T1000 (cell line): ENCODE measurements at places on chromosomes 13 and 19.
A peak's percentile ranks its signal among the peaks of the same experiment; 100 is the strongest.

- no peak for DNase-seq
Observed at GRCh38 chr13:79442221-79442620, 36.2 kb upstream of the RBM26 start.

DNA sequence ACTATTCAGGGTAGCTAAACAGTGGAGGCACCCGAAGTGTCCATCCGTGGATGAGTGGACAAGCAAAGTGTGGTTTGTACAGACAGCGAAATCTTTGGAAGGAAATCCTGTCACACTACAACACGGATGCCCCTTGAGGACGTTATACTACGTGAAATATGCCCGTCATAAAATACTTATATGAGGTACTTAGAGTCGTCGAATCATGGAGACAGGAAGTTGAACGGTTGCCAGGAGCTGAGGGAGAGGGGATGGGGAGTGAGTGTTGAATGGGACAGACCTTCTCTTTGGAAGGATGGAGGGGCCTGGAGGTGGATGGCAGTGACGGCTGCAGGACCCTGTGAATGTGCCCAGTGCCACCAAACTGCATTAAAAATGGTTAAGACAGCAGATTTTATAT, 11.6 kb downstream of the ATP4B start:
- DNase-seq, result no peak

GRCh38 chr19:37519890-37520289, 13.2 kb downstream of the ZNF793 start:
- peak; percentile 86 for DNase-seq

- no peak for DNase-seq
Observed at GRCh38 chr19:6412447-6413091, 12.0 kb downstream of the KHSRP start.

- DNase-seq, result peak; percentile 74
Observed at GRCh38 chr19:38003438-38004185, 96.6 kb downstream of the SIPA1L3 start.

DNA sequence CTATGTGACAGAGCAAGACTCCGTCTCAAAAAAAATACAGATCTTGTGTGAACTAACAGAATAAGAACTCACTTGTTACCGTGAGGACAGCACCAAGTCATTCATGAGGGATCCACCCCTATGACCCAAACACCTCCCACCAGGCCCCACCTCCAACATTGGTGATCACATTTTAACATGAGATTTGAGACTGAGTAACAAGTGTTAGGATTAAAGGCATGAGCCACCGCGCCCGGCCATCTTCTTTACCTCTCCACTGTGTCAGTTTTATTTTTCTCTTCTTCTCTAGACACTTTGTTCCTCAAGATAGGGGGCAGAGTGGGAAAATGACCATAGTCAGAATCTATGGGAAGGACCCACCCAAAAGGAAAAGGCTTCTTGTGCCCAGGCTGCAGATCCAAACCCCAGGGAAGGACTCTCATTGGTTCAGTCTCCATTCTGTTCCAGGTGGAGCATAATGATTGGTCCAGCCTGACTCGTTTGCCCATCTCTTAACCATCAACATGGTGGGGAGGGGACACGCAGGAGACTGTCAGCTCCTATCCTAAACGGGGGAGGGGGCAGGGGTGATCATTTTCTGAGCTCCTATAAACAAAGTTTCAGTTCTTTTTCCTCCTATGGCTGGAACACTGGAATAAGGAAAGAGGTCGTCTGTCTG, 1.3 kb upstream of the CALM3 start:
- no peak for DNase-seq

DNA sequence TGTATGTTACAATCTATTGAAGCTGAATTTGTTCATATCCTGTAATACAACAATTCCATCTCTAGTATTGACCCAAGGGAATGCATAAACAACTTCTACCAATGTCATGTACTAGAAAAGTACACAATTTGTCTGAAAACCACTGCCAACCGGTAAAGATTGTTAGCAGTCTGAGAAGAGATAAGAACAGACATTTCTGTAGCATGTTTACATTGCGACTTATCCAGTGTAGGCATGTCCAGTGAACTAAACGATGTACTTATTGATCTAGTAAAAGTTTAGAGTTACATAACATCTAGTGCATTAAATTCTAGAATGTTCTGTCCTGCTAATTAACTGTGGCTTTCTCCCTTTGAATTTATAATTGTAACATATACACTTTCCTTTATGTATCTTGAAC, 425.9 kb downstream of the SLITRK6 start:
- DNase-seq, result no peak

GRCh38 chr19:10660346-10660745, 6.2 kb downstream of the ILF3 start:
- no peak for DNase-seq

DNA sequence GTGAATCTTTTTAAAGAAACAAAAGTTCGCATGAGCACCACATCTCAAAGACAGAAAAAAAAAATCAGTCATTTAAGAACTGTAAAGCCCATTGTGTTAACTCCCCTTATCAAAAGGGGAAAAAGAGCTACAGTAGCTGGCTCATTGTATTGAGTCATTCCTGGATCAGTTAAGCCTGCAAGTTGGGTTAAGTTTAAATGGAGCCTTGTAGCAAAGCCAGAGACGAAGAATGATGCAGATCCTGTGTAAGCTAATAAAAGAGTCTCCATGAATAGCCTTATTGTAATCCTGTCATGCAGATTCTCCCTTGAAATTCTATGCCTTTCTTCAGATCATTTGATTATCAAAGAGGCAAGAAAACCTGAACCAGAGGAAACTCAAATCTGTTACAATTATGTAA, 83.8 kb downstream of the CRYL1 start:
- DNase-seq, result no peak

DNA sequence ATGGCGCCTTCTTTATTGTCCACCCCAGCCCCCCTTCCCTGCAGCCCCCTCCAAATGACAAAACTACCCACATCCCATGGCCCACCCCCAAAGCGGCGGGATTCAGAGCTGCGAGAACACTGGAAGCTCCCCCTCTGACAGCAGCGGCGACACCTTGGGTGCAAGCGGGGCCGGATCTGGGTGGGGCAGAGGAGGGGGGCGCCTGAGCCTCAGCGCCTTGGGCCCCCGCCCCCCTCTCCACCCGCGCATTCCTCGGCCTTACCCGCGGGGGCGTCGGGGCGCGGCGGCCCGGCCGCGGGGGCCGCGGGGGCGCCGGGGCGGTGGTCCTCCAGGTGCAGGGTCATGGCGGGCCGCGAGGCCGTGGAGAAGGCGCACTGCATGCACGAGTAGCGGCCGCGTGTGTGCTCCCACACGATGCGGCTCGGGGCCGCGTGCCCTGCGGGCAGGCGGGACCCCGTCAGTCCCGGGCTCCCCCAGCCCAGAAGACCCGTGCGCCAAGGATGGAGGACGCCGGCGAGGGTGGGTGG, 3.3 kb downstream of the ZNF414 start:
- no peak for DNase-seq

DNA sequence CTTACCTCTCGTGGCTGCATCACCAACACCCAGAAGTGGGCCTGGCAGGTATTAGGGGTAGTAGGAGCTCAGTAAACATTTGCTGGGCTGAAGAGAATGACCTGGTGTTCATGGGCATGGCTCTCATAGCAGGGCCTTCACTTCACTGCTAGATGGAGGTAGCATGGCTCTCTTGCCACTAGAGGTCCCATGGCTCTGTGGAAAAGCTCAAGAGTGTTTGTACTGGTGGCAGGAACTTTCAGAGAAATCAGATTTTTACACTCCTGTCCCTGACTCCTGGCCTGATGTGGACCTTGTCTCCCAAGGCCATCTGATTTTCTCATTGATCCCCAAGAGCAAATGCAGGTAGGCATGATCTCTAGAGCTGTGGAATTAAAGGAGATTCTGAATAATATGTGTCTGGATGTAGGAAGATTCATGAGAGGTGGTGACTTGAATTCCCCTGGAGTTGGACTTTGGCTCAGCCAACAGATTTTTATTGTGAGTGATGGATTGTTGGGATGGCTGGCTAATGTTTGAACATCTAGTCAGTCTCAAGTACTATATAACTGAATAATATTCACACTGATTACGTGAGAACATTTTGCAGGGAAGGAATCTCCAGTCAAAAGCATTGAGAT, 5.7 kb downstream of the ZNF574 start:
- no peak for DNase-seq

GRCh38 chr13:22690756-22691155, 490.0 kb upstream of the SGCG start:
- no peak for DNase-seq

GRCh38 chr19:52734331-52734892, 432 bp downstream of the ZNF611 start:
- DNase-seq, result no peak

- peak; percentile 87 for DNase-seq
Observed at GRCh38 chr19:35879770-35880317, 11.5 kb downstream of the APLP1 start.

DNA sequence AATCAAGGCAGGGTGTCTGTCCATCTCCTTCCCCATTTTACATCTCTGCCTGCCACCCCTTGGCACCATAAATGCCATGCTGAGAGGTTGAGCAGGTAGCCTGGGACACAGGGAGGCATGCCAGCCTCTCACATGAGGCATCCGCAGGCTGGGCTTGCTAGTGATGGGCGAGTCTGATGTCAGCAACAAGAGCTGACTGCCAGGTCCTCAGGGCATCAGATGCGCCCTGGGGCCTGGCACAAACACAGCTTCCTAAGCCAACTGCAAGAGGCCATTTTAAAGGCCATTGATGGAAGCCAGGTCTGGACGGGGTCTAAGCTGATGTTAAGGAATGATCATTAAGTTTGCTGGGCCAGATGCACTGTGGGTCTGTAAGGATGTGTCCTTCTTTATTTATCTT, 34.6 kb downstream of the MYH14 start:
- DNase-seq, result no peak

DNA sequence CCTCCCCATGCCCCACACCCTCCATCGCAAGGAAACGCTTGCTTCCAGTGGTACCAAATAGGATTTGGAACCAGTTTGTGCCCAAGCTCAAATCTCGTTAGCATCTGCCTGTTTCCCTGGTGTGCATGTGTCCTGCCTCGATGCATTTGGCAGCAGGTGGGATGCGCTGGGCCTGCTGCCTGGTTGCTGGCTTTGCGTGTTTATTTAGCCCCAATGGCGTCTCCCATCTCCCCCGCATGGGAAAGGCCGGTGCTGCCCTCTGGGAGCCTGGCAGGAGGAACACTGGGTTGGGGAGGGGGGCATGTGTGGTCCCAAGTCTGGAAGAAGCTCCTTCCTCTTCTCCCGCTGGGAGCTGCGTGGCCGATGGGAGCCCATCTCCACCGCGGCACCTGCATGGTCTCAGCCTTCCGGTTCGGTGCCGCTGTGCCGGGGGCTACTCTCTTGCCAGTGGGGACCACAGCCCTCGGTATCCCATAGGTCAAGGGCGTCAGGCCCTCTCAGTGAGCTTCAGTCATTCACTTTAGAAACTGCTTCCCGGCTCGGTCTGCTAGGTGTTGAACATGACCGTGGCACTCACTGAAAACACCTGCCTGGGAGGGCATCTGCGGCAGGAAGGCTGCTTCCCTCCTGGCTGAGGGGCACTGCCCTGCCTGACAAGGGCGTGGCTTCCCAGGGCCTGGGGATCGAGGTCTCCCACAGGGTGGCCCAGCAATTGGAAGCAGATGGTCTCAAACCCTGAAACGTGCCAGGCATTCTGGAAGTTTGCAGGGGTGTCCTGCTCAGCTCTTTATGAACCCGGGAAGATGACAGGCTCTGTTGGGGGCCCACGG, 11.8 kb upstream of the F7 start:
- no peak for DNase-seq

DNA sequence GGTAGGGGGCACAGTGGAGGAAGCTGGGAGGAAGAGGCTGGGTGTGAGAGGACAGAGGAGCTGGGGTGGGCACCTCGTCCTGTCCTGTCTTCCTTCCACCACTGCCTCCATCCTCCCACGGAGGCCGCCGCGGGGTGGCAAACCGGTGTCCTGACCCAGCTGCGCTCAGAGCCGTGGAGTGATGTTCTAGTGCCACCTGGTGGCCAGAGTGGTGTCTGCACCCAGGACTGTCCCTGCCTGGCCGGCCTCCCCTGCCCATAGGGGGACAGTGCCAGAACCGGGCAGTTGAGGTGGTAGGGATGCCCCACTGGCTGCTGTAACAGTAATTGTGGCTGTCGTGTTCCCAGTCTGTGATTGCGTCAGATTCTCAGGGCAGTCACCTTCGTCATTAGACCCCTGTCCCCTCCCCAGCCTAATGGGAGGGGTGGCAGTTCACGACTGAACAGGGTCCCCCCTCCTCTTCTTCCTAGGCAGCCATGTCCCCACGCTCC, 11.1 kb upstream of the ARRDC2 start:
- peak; percentile 70 for DNase-seq

- DNase-seq, result no peak
Observed at GRCh38 chr19:48524732-48525131, 13.1 kb upstream of the LMTK3 start.

DNA sequence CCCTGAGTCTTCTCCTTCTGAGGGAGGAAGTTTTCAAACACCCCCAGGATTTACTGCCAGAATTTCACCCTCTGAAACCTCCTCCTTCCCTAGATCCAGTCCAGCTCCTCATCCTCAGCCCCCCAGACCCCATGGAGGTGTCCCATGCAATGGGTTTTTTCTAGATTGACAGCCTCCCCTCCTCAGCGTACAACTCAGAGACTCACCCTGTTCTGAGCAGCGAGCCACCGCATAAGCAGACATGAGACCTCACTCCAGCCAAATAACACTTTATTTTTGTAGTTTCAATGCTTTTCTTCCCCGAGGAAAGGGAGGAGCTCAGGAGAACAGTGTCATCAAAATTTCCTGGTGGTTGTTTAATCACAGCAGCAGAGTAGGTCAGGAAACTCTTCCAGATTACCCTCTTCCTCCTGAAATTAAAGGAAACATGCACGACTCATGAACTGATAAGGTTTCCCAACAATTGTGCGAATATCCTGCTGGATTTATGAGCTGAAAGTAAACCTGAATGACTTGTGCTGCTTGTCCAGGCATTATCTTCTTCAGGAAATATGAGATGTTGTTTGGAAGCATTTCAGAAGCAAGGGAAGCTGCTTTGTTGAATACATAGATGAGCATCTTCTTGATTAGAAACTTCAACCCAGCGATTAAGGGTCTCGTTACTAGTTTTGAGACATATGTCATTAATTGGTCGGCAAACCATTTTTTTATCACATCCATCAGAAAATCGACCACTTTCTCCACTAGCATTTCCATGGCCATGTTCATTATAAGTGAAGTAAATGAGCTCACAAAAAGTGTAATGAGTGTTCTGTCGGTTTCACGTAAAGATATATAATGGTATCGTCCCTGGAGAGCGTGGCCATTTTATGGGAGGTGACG, 36.2 kb downstream of the ERICH4 start:
- no peak for DNase-seq

DNA sequence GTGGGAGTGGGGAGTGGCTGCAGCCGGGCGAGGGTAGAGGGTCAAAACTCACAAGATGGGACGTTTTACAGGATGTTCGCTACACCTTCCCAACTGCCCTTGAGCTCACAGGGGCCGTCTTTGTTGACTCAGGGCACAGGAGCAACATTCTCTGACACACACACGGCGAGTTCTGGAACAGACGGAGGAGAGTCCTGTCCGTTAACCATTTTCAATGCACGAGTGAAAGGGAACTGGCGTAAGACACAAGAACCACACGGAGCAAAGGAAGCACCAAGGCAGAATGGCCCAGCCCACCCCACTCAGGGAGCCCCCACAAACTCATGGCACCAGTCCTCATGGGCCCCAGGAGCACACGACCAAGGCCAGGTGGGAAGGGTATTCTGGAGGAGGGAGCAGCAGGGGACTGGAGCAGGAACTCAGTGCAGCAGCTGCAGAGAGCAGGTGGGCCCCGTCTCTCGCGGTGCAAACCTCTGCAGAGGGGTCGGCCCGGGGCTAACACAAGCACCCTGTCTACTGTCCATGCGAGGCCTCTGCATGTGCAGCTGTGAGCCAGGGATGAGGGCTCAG, 37.9 kb upstream of the ISYNA1 start:
- DNase-seq, result no peak
